SJSA1 (cell line): ENCODE measurements at places on chromosomes 13 and 19. TPM values are rescaled to one million over a fixed set of nuclear protein-coding genes. Genes with fewer than 3 reads are reported as not detected.

- DNase-seq, result peak; percentile 55
Measured at GRCh38 chr13:50713523-50714248, 129.8 kb downstream of the DLEU7 start.

DNA sequence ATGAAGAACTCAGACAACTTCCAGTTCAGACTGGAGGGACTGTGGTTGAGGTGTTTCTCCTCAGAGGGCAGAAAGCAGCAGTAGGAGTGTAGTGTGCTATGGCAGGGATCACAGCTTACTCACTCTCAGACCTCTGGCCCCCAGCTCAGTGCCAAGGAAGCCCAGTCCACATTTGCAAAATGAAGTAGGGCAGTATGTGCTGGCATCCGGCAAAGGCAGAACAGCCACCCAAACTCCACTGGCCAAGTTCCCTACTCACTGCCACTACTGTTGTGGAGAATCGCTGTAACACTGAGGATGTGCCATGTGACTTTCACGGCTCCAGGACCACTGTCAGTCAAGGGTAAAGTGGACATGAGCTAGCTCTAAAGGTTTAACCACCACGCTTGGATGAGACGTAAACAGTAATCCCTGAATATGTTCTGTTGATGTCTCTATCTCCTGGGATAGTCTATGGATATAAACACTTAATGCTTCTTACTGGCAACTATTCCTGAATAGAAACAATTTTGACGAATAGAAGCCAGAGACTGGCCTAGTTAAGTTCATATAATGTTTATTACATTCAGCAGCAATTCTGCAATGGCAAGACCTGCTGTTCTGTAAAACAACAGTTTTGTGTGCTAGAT lies 67.0 kb upstream of the SLC15A1 start:
- DNase-seq, result peak; percentile 69

FGF9 gene
- 0.26 TPM in 1 of 2 replicates, not detected in the other for total RNA-seq

DNA sequence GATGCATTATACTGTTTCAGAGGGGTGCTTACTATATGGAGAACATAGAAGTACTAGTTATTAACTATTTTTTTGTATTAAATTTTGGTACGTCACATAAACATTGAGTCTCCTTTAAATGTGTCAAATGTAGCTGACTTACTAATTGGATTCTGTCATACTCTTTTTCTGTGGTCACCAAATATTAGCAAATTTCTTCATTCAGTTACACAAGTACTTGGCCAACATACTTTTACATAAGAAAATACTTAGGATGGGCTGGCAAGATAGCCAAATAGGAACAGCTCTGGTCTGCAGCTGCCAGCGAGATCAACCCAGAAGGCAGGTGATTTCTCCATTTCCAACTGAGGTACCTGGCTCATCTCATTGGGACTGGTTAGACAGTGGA lies 19.2 kb downstream of the LPAR6 start:
- DNase-seq, result no peak
